ENCODE measurements at places on chromosomes 2 and 18.

DNA sequence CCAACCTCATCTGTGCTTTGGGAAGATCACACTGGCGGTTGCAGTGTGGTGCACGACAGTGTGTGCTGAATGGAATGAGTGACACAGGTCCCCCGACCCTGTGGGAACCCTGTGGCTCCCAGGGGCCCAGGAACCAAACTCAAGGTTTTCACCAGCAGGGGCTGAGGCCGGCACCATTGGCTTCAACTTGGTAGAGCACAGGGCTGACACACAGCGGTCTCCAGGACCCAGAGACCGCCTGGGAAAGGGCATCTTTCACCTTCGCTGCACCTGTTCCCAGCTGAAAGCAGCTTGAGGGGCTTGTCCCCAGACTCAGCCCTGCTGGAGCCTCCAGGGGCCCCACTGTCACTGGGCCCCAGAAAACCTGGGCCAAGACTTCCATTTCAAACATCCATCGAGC is 59.0 kb upstream of the ODC1 start:
- no peak for DNase-seq

GRCh38 chr18:8423051-8423557 is 186.1 kb upstream of the RAB12 start:
- no peak for DNase-seq

DNA sequence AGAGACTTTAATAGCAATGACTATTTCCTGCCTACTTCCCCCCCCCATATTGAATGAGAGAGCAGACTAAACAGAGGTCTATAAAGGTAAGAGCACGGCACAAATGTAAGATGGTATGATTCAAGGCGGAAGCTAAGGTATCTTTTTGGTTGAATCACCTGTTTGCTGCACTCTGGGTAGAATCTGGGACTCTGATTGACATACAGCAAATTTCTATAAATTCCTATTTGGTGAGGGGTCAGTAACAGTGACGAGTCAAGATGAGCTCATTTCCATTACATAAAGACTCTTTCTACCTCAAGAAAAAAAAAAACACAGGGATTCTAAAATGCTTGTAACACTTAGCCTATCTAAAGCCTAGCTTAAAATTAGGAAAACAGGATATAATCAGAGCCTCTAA is 297.3 kb downstream of the TNS1 start:
- no peak for DNase-seq

GRCh38 chr2:3098231-3098630 is 279.4 kb downstream of the EIPR1 start:
- DNase-seq: no peak

- no peak for DNase-seq
Measured at GRCh38 chr18:58578835-58579560, 49.9 kb downstream of the ALPK2 start.

GRCh38 chr2:167818521-167818920 is 428.9 kb downstream of the STK39 start:
- DNase-seq: no peak

DNA sequence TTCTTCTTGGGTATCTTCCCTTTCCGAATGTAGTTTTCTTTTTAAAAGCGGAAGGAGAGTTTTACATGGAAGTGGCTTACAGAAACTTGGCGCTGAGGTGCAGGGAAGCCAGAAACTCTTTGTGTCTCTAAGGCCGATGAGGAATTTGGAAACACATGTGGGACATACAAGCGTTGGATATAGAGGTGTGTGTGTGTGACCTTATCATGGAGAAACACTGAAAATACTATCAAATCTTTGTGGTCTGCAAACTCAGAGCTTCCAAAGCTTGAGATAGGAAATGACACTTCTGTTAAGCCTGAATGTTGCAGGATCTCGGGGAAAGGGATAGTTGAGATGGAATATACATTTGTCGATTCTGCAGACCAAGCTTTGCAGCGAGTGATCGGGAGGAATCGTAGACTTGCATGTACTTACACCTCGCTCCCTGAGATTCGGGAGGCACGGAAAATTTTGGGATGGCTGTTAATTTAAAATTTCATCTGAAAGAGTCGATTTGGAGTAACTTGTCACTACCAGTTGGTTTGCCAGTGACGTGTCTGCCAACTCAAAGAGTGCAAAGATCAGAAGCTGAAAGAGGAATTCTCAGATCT is 1.0 kb downstream of the NAB1 start:
- DNase-seq: no peak

- no peak for DNase-seq
Measured at GRCh38 chr2:158658396-158658795, 136.7 kb upstream of the DAPL1 start.

GRCh38 chr2:101064505-101064867 is 62.4 kb downstream of the RPL31 start:
- DNase-seq: no peak

DNA sequence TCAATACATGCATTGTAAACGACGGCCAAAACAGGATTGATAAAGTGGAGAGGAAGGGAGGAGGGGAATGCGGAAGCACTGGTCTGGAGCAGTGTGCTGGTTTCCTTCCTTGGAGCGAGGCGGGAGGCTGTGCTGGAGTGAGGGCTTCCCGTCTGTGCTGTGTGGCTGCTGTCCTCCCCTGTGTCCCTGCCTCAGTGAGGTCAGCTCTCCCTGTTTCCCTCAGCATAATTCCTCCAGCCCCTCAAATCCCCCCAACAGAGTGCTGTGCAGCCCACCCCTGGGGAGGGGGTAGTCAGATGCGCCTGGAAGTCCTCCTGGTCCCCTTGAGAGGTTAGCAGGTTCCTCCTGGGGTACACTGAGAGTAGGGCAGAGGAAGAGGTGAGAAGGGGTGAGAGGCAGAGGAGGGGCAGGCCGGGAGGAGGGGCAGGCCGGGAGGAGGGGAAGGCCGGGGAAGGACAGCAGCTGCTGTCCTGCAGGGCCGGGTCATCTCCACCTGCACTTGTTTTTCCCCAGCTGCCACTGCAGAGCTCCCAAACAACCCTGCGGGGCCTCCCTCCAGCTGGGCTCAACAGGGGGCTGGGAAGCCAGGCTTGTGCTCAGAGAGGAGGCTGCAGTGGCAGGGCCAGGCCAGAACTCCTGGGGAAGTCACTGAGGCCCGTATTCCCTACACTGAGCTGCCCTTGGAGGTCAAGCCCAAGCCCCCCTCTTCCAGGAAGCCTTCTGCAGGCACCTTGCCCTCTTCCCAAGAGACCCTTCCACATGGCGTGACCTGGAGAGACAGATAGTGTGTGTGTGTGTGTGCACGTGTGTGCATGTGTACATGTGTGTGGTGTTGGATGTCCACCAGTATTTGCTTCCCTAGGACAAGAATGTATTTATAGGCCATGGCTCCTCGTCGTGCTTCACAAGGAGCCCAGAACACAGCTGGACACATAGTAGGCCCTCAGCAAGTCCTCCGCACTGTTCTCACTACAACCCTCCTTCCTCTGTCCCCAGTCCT is 13.2 kb upstream of the ATP6V1B1 start:
- DNase-seq: no peak

DNA sequence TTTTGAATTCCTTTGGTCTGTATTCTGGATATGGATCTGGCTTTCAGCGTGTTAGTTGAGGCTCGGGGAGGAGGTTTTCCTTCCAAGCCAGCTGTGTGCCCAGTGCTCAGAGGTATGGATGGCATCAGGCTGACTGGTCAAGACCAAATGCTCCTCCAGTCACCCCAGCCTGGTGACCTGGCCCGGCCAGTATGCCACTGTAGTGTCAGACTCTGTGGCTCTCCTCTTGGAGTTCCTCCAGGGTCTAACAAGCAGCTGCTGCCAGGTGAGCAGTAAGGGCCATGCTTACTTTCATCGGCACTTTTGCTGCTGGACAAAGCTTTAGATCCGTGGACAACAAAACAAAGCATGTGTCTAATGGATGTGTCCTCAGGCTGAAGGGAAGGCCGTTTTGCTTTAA is 44.1 kb downstream of the CABLES1 start:
- DNase-seq: no peak

- no peak for DNase-seq
Measured at GRCh38 chr18:8329186-8329771, 280.0 kb upstream of the RAB12 start.

DNA sequence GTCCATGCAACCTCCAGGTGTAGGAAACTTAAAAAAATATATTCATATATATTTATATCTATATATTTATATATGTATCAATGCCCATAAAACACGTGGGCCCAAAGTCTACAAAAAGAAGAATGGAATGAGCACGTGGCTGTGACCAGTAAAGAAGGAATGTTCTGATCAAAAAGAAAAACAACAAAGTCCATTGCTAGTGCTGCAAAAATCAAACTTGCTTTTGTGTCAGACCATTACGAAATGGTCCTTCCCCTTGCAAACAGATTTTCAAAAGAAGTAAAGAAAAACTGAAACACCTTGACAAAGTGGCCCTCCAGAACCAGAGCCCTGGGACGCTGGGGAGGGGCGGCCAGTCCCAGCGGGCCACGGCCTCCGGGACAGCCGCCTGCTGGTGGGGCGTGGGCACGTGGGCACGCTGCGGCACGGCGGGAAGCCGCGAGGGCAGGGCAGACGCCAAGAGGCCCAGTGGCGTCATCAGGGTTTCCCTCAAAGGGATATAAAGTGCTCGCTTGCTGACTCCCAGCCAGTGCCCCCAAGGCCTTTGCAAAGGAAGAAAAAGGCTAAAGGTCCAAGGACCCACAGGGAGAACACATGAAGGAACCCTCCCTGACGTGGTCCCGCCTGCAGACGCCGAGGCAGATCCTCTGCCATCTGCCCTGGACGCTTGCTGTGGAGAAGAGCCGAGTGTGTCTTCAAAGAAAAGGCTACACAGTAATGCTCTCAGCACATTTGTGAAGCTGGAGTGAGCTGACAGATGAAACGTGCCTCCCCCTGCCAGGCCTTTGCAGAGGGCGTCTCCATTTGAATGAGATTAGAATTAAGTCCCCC is 201.8 kb downstream of the TWIST2 start:
- DNase-seq: no peak

DNA sequence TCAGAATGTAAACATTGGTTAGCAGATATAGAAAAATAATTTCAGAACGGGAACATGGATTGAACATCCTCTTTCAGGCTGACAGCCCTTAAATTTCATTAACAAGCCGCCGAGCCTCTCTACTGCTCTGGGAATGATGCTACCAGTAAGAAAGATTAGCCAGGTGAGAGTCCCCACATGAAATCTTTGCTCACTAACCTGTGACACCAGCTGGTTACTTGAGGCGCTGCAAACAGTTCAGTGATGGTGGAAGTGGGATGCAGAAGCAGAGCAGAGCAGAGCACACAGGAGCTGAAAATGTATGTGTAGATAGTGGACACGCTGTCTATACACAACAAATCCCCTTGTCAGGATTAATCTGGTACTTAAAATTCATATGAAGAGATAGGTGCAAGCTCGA is 721.1 kb downstream of the DPP10 start:
- DNase-seq: no peak

- DNase-seq: no peak
Measured at GRCh38 chr2:127140538-127140937, 33.6 kb upstream of the BIN1 start.

DNA sequence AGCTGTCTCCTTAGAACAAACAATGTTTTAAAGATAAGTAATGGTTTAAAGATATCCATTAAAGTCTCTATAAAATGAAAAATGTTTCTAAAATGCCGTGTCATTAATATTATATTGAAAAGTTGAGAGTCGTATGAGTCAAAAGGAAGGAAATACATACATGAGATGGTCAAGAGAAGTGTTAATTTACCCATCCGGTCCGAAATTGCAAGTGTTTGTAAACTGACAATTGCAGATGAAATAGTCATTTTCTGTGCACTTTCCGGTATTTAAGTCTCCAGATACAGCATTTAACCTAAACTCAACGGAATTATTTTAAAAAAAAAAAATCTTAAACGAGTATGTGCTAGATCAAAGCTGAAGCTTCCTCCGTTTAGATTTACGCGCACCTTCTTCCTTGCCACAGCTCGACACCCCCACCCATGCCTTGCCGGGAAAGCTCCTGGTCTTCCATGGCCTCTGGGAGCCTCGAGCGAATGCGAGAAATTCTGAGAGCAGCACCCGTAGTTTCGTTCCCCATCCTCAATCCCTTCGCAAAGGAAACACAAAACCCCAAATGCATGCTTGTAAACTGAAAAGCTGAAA is 1.8 kb downstream of the DSC3 start:
- no peak for DNase-seq

GRCh38 chr18:26869640-26870039 is 4.1 kb upstream of the AQP4 start:
- DNase-seq: no peak

- no peak for DNase-seq
Measured at GRCh38 chr18:37963837-37964236, 398.2 kb upstream of the CELF4 start.

GRCh38 chr18:7657050-7657449 is 89.9 kb downstream of the PTPRM start:
- DNase-seq: peak; percentile 54

- DNase-seq: peak; percentile 55
Measured at GRCh38 chr2:32009516-32010256, 1.1 kb downstream of the MEMO1 start.

DNA sequence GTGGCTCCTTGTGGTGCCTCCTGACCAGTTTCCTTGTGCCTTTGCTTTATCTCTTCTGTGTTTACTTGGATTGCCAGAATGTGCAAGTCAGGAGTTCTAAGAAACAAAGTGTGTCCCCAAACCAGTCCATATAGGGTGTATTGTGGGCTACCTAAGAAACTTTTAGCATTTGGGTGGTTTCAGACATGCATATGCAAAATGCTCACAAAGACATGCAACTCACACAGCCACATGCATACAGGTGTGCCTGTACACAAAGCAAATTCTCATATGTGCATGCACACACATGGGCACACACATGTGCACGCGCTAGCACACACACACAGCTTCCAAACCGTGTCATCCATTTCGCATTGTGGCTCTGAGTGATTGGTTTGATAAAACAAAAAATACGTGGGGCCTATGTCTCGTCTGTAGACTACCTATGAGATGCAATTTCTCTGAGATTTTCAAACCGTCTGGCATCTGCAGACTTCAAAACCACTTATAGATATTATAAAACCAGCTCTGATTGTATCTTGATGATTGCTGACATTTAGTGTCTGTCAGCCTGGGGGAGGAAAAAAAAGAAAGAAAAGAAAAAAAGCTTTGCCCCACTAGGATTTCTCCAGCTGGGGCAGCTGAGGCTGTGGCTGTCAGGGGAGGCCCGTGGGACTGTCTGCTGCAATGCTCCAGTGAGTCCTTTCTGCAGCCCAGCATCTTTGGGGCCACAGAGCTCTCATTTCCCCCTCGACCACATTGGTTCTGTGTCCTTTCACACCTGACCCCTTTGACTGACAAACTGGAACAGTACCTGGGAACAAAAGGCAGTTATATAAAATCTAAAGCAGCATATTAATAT is 556.1 kb downstream of the CMPK2 start:
- no peak for DNase-seq

DNA sequence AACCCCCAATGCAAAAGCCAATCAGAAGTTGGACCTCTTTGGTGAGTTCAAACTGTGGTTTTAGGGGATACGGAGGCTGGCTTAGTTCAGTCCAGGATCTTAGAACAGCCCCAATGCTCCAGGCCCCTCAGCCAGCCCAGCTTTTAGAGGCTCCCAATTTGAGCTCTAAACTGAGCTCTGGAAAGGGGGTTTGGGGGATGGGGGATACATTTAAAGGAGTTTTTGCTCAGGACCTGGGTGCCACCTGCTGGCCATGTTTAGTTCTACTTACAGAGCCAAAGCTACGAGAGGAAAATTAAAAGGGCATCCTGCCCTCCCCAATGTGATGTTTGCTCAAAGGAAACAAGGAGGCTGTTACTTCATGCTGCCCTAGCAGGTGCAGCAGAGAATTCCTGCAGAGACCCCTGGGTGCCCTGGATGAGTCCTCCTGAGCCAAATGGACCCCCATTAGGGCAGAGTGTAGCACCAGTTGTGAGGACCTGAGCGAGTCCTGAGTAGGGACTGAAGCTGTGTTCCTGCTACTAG is 15.9 kb upstream of the TMEM214 start:
- peak; percentile 62 for DNase-seq

GRCh38 chr2:172091000-172091641 is 5.8 kb downstream of the DLX1 start:
- DNase-seq: no peak

Data from left ventricle myocardium superior (tissue), 1 donor.